ENCODE measurements at places on chromosomes 7 and 10.

DNA sequence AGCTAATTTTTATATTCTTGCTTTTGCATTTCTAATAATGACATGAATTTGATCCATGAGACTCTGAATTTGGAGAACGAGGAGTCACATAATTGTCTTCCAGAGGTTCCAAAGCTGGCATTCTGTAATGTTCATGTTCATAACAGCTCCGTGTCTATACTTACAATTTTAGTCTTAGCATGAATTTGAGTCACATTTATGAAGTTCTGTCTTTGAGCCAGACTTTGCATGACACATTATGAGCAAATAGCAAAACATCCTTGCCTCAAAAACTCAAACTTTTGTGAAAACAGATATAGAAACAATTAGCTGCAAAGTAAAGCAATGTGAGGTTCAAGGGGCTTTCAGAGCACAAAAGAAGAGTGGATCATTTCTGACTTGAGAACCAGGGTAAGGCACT, 44.5 kb upstream of the CAV2 start:
- no peak for DNase-seq

GRCh38 chr7:126370038-126370668, 882.6 kb downstream of the GRM8 start:
- no peak for DNase-seq

DNA sequence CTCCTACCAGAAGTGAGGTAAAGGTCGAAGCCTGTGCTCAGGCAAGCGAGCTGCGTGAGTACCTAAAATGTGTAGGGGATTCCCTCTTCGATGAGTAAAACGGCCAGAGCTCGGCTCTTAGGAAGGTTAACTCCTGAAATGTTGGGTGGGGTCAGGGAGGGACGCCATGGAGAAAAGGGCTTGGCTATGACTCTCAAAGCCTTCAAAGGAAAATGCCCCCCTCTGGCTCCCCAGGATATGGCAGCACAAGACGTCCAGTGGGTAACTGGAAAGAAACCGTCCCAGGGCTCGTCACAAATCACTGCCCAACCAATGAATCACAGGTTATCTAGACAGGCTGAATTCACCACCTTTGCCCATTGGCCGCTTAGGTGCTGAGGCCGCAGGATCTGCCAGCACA, 58.0 kb downstream of the CALML3 start:
- DNase-seq, result no peak

DNA sequence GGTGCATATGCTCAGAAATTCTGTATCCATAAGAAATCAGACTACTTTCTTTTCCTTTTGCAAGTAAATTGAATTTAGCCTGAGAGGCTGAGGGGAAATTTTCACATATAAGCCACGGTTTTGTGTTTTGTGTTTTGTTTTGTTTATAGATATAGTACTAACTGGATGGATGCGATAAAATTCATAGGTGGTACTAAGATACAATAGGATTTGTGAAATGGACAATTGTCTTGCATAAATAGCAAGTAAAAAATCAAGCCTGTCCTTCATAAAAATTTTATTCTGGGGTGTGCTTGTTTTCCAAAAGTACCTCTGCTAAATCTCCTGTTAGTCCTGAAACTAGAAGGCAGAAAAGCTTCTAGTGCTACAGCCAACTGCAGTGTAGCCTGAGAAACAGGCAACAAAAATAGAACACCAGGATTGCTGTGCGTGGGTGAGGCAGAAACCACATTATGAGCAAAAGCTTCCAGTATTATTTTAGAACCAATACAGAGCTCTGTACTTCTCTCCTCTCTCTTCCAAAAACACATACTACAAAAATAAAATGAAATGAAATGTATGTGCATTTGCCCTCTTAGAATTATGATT, 634 bp upstream of the HDAC9 start:
- DNase-seq, result no peak

DNA sequence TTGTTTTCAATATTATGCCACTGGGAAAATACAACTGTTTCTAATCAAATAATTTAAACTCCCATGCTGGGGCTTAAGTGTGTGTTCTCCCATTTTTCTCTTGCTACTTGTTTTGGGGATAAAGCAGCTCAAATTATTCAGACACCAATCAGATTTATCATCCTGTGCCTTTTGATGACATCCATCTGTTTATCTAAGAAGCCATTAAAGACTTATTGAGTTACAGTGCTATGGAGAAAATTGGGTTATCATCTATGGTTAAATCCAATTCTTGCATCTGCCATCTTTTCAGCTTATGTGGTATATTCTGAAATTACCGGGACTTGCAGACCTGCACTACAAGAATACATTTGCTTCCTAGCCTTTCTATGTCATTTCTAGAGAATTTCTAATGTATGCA, 401.2 kb downstream of the GFRA1 start:
- DNase-seq, result no peak

DNA sequence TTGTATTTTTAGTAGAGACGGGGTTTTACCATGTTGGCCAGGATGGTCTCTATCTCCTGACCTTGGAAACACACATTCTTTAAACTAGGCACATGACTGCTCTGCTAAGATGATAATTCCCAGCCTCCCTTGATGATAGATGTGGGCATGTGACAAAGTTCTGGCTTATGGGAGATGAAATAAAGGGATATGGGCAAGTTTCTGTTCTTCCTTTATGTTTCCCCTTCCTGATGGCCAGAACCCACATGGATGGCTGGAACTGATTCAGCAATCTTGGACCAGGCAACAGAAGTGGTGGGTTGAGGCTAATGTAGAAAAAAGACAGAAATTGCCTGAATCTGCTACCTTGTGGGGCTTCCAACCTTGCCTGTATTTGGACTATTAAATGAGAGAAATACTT, 60.7 kb upstream of the NRP1 start:
- DNase-seq, result no peak
